ENCODE measurements at places on chromosomes 2 and 18. TPM values are rescaled to one million over a fixed set of nuclear protein-coding genes. Genes with fewer than 3 reads are reported as not detected.

GRCh38 chr2:11457935-11458334 lies 8.0 kb downstream of the E2F6 start:
- DNase-seq: no peak

GRCh38 chr18:7711495-7711894 lies 144.4 kb downstream of the PTPRM start:
- no peak for DNase-seq

SELENOI gene
- total RNA-seq: 13.1 TPM

DNA sequence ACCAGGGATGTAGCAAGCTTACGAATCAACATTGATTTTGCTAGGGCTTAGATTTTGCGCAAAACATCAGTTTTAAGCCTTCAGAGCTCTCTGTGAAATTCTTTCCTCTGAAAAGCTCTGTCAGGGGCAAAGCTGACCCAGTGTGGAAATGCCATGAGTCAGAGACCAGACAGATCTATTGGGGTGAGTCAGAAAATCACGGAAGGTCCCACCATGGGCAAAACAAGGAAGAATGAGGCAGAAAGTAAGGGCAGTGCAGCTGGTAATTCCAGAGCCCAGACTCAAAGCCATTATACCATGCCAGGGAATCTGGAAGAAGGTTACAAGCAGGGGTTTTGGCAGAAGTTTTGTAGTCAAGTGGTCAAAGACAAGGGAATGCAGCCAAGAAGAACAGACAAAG lies 256.6 kb upstream of the CTAGE1 start:
- DNase-seq: peak; percentile 99

MAP3K19 gene
- total RNA-seq: not detected

- DNase-seq: no peak
Observed at GRCh38 chr2:147051248-147051647, 793.6 kb upstream of the ACVR2A start.

GRCh38 chr2:28398101-28398834 lies 5.6 kb downstream of the FOSL2 start:
- peak; percentile 55 for DNase-seq

DNA sequence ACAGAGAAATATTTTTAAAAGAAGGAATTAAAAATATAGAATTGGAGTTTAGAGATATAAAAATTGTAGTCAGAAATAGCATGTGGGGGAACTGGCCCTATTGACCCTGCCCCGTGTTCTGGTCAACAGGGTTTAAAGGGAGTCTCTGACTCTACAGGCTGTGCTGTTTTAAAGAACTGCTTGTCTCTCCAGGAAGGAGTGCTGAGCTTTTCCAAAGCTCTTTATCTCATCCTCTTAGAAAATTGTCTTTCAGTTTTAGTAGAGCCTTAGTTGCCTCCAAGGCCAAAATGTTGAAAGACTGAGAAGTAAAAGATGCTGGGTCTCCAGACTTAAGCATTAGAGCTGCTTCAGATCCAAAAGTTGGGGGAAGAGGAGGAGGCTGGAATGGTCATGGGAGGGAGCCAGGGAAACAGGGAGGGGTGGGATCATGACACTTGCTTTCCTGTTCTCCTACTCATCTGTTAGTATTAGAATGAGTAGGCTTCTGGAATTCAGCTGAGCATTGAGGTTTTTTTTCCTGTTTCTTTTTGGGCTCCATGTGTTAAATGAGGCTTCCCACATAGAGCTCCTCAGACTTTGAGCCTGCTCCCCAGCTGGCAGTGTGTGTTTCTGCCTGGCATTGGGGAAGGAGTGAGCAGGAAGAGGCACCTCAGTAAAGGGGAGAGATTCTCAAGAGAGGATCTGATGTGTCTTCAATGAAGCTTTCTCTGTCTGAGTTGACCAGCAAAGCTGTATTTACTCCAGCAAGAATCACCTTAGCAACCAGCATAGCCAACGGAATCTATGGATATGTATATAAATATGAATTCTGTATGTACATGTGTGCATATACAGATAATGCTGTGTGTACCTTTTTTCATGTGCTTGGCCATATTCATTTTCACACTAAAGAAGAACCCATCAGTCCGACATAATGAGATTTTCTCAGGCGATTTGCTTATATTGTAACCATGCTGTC lies 186.8 kb upstream of the FBXO11 start:
- DNase-seq: peak; percentile 31

RFX8 gene
- total RNA-seq: 2.6 TPM

- DNase-seq: peak; percentile 97
Observed at GRCh38 chr2:38702413-38702812, 36.5 kb downstream of the GALM start.

INHBB gene
- total RNA-seq: not detected

FAM237A gene
- total RNA-seq: not detected

TGFA gene
- total RNA-seq: not detected

SFT2D3 gene
- 4.1 TPM for total RNA-seq

- peak; percentile 49 for DNase-seq
Observed at GRCh38 chr2:23376972-23377371, 8.0 kb upstream of the KLHL29 start.

DNA sequence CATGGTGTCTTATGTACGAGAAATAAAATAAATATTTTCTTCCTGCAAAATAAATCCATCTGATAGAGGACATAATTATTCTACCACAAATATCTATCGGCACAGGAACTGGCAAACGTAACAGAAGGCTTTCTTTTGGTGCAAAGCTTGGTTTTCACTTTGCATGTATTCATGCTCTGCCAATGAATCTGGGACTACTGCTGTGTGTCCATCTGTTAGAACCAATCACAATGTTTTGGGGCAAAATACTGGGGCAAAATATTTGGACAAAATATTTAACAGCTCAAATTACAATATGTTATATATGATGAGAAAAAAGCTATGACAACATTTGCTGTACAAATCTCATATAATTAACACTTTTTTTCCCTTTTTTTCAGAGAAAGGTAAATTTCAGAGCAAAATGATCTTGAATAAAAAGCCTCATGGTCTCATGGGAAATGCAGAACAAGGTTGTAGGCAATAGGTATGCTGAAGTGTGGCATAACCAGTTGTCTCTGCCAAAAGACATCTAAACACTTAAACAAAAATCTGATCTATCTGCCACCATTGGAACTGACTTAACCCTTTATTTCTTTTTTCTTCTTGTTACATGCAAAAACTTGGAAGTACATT lies 923.2 kb downstream of the CPS1 start:
- no peak for DNase-seq

DNA sequence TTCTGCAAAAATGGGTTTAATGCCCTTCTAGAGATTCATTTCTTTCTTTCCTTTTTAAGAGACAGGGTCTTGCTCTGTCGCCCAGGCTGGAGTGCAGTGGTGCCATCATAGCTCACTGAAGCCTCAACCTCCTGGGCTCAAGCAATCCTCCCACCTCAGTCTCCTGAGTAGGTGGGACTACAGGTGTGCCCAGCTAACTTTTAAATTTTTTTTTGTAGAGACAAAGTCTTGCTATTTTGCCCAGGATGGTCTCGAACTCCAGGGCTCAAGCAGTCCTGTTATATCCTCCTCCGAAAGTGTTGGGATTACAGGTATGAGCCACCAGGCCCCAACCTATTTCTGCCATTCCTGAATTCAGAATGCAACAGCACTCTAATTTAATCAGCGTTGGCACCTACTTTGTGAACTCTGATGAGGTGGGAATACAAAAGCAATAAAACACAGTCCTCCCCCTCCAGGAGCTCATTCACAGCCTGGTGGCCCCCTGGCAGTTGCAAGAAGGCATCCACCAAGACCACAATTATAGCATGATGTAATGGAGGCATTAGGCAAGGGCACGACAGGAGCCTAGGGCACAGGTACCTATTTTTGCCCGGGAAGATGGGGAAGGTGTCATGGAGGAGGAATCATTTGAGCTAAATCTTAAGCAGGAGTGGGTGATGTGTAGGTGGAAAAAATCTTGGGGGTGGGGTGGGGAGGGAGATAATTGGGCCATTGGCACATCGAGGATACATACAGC lies 5.1 kb downstream of the RHOB start:
- DNase-seq: no peak

ERFE gene
- 1.5 TPM for total RNA-seq

- DNase-seq: no peak
Observed at GRCh38 chr2:105640246-105640645, 104.5 kb upstream of the NCK2 start.

GRCh38 chr2:204265681-204266181 lies 279.5 kb upstream of the PARD3B start:
- no peak for DNase-seq

DNA sequence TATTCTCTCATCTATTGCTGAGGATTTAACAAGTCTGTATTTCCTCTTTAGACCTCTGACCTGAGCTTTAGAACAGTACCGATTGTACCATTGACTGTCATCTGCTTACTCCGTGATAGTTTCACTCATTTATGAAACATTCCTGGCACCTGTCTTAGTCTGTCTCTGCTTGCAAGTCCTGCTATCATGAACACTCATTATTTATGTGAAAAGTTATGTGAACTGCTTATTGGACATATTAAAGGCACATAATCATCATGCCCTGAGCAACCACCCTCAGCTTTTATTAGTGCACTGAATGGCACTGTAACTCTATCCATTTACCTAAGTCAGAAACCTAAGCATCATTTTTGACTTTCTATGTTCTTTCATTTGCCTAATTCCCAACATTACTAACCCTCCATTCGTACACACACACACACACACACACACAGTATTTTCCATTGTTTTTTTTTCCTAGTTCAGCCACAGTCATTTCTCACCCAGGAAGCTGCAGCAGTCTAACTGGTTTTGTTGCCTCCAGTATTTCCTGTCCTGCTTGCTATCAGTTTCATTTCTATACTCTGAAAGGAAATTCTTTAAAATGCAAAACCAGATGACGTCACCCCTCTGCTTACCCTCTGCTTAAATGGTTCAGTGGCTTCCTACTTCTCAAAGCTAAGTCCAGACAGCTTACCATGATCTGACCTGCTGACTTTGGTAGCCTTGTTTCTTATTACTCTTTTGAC lies 146.1 kb downstream of the HAUS1 start:
- peak; percentile 72 for DNase-seq

- DNase-seq: peak; percentile 36
Observed at GRCh38 chr2:221124532-221125240, 447.4 kb downstream of the EPHA4 start.

CHAC2 gene
- total RNA-seq: 1.3 TPM

Measured in fibroblast of lung (primary cell).